ENCODE measurements at places on chromosomes 3 and 15.
A peak's percentile ranks its signal among the peaks of the same experiment; 100 is the strongest.

DNA sequence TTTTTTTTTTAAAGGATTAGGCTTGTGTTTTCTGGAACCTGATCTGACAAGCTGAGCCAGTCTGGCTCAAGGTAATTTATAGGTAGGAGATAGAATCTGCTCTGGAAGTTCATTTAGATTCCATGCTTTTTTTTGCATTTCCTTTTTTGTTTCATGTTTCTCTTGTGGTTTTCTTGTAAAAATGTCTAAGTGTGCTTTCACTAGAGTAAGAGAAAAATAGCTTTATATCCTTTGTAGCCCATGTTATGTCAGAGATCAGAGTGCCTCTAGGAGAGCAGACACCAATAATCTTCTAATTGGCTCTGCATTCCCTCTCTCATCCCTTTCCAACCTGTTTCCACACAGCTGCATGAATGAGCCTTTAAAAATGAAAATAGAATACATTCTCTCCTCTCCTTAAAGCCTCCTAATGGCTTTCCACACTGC, 389.8 kb upstream of the KCNMB2 start:
- no peak for DNase-seq

- DNase-seq = no peak
Measured at GRCh38 chr15:94367726-94368535, 136.6 kb downstream of the MCTP2 start.

- no peak for DNase-seq
Measured at GRCh38 chr3:50627407-50628051, 10.6 kb downstream of the MAPKAPK3 start.

- no peak for DNase-seq
Measured at GRCh38 chr3:172256101-172256734, 192.0 kb downstream of the GHSR start.

DNA sequence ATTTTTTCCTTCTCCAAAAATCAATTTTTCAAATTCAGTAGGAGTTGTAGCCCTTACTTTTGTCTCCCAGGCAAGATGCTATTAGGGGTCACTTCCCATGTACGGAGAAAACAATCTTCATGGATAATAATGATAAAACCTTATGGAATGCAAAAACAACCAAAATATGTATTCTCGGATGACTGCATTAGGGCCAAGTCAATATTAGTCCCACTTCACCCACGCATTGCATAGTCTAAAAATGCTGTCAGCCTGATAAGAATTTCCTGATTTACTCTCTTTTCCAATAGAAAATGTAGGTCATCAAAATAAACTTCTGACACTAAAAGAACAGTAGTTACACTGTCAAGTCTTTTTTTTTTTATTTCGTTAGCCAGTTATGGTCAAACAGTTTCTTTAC, 2.7 kb downstream of the VGLL3 start:
- no peak for DNase-seq

DNA sequence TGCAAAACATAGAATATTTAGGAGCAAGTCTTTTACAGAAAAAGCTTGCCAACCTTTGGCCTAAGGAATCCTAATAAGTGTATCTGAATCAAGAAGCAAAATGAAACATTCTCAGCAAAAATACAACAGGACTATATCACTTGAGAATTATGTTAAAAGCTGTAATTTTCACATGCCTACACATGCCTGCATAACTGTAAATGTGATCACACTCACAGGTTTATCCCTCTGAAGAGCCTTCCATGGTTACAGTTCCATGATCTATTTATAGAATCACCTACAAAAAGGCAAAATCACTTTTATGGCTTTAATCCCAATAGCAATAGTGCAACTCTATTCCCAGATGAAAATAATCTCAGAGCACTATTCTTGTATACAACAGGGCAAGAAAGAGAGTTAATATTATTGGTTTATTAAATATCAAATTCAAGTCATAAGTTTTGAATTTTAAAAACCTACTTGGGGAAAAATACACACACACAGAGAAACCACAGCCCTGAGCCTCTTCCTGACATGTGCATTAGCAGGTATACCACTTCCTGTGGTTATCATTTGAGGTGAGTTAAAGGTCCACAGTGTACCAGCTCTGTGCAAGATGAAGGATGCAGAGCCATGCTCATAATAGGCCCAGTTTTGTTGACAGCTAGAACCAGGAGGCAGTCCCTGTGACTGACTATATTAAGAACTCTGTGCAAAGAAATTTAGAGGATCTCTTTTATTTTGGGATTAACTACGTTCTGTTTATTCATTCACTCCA, 252.5 kb upstream of the TGFBR2 start:
- DNase-seq = peak; percentile 31

DNA sequence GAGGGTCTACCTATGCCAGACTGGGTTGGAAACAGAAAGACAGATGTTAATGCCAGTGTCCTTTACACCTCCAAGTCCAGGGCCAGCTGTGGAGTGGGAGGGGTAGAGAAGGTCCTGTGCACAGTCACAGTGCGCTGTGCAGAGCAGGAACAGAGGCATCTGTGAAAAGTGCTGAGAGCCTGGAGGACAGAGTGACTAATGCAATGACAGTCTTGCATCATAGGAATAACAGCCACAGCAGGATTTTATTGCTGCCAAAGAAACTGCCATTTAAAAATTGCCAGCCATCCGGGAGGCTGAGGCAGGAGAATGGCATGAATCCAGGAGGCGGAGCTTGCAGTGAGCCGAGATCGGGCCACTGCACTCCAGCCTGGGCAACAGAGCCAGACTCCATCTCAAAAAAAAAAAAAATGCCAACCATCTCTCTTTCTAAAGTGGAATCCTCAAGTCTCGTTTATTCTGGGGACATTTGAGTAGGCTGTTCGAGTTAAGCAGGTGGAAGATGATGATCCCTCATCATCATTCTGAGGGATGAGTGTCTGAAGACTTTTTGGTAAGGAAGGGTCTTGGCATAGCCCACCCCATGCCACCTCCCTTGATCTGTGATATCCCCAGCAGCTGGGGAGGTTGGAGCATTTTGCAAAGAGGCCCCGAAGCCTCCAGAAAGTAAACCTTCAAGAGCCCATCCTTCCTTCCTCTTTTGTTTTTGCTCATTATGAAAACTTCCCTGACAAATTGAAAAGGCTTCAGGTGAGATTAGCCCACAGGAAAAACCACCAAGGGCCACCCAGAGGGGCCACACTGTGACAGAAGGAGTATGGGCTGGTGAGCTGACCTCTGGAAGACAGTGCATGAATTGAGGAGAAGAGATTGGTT, 7.7 kb downstream of the CCR2 start:
- DNase-seq = no peak

DNA sequence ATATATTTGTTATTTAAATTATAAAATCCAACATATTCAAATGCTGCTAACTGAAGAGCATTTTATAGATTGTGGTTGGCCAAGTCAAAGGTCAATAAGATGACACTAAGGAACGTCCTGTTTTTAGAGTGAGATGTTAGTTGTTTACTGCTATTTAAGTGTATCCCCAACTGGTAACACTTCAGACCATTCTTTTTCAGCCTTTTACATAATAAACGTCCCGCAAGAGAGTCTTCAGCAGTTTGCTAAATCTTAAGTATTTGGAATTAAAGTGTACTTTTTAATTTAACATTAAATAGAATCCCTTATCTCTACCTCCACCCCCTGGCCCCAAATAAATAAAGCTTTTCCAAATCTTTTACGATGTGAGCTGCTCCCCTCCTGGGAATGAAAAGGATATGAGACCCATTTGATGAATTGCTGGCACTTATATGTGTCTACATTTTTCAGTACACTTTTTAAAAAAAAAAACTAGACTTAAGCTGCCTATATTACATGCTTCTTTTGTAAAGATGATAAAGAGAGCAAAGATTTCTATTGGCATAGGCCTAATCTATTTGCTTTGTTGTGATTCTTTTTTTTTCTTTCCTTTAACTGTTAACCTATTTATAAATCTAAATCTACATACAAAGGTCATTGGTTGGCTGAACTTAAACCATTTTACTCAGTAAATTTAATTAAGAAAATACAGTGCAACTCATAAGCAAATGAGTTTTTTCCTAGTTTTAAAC, 101.8 kb upstream of the SKOR1 start:
- no peak for DNase-seq

GRCh38 chr15:59190291-59190690, 16.4 kb upstream of the LDHAL6B start:
- DNase-seq = no peak

- no peak for DNase-seq
Measured at GRCh38 chr3:184360929-184361531, 375 bp downstream of the CLCN2 start.

- no peak for DNase-seq
Measured at GRCh38 chr3:30221619-30222018, 384.8 kb upstream of the TGFBR2 start.

DNA sequence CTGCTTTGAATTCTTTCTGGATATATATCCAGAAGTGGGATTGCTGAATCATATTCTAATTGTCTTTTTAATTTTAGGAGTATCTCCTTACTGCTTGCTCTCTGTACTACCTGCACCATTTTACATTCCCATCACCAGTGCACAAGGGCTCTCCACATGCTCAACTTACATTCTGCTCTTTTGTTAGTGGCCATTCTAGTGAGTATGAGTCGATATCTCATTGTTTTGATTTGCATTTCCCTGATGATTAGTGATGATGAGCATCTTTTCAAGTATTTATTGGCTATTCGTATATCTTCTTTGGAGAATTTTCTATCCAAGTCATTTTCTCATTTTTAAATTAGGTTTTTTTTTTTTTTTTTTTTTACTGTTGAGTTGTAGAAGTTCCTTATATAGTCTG, 29.5 kb downstream of the PFN2 start:
- DNase-seq = no peak

DNA sequence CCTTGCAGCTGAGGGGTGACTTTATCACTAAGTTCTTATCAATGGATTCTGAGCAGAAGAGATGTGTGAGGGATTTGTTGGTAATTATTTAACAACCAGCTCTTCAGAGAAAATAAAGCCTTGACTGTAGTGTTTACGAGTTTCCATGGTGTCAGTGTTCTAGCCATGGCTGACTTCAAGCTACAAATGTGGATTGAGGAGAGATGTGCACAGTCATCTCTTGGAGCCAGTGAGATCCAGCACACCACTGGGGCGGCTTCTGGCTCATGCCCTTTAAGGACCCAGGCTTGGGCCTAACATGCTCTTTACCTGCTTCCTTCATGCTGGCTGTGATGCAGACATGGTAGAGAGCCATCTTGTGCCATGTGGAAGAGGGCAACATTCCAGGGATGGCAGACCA, 145.6 kb upstream of the MRPS22 start:
- no peak for DNase-seq
